ENCODE measurements at places on chromosomes 6 and 20.

DNA sequence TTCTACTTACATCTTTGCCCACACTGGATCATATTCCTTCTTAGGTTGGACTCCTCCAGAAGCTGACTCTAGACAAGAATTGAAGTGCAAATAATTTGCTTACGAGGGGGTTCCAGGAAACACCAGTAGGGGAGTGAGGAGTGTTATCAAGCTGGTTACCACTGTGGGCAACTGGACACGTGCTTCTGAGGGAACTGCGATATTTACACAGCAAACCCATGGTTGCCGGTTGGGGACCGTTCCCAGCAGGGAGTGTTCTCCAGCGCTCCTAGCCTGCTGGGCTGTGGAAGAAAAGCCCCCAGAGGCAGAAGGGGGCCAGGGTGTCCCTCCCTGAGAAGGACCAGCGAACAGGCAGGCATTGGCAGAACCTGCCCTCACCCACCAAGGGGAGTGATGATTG is 21.7 kb downstream of the MDFI start:
- DNase-seq, result no peak

DNA sequence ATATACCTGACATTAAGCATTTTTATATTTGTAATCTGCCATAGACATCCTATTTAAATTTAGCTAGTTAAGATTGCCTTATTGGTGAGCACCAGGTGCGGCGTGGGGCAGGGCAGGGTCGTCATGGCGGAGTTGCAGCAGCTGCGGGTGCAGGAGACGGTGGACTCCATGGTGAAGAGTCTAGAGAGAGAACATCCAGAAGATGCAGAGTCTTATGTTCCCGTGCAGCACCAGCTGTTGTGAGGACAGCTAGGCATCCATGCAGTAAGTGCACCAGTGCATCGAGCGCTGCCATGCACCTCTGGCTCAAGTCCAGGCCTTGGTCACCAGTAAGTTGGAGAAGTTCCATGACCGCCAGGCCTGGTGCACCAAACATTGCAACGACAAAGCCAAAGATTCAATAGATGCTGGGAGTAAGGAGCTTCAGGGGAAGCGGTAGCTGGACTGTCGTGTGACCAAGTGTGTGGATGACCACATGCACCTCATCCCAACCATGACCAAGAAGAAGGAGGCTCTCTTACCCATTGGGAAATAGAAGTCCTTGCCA is 586.2 kb downstream of the CD109 start:
- DNase-seq, result no peak

DNA sequence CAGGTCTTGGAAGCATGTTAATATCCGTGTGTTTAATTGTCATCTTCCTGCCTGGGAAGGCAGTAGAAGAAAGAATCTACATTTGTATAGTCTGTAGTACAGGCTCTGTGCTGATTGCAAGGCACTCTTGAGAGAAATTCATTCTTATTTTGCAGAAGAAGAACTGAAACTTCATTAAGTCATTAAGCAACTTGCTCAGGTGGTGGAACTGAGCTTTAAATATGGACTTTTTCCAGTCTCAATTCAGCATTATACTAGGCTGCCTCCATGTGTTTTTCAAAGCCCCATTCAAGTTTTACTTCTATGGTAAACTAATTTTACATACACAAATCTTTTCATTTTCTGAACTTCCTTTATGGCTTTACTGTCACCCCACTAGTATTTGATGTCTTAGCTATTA is 18.7 kb downstream of the ZNF451 start:
- DNase-seq, result no peak

DNA sequence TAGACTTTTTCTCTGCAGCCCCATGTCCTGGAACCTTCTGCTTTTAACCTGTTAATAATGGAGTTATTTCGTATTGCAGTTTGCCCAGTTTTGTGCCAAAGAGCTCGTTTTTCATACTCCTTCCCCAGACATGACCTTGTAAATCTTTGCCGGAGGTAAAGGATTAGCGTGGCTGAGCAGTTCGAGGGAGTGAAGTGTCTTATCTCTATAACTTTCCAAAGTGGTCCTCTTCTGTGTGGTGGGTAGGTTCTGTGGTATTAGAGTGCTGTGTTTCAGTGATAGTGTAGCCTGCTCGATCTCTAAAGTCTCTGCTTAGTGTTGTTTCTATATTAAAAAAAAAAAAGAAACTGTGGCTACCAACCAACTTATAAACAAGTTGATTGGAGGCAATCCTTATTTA is 67.5 kb downstream of the FARS2 start:
- DNase-seq, result no peak
